ENCODE measurements at places on chromosomes 12 and 14. TPM values are rescaled to one million over a fixed set of nuclear protein-coding genes. Genes with fewer than 3 reads are reported as not detected.

PLEKHD1 gene
- total RNA-seq, result 0.05 TPM

TTC6 gene
- 0.45 TPM for total RNA-seq

GLIPR1L1 gene
- not detected for total RNA-seq

KRT73 gene
- not detected for total RNA-seq

PROX2 gene
- not detected for total RNA-seq

JKAMP gene
- total RNA-seq, result 60.4 TPM

KCNH3 gene
- total RNA-seq, result 2.2 TPM

TOMM20L gene
- total RNA-seq, result not detected

PPM1H gene
- total RNA-seq, result 6.2 TPM

PLEKHG7 gene
- not detected for total RNA-seq

UBC gene
- 1,470 TPM for total RNA-seq

CYP46A1 gene
- total RNA-seq, result 0.20 TPM

NUDT4 gene
- 32.8 TPM for total RNA-seq

CLEC9A gene
- total RNA-seq, result not detected

C1QL4 gene
- total RNA-seq, result 8.0 TPM

LMNTD1 gene
- not detected for total RNA-seq

TDRD9 gene
- total RNA-seq, result 0.30 TPM

TAS2R30 gene
- total RNA-seq, result not detected

FAM181A gene
- not detected for total RNA-seq

CFAP54 gene
- total RNA-seq, result 1.1 TPM

AJUBA gene
- total RNA-seq, result 31.9 TPM

GLT8D2 gene
- total RNA-seq, result 0.23 TPM

GZMH gene
- total RNA-seq, result not detected

ORAI1 gene
- total RNA-seq, result 34.6 TPM

ZDHHC22 gene
- total RNA-seq, result 0.29 TPM

LRTM2 gene
- not detected for total RNA-seq

DAO gene
- not detected for total RNA-seq

TCL1A gene
- not detected for total RNA-seq

TRMT61A gene
- 27.4 TPM for total RNA-seq

PSMC6 gene
- 80.0 TPM for total RNA-seq

SAMD15 gene
- total RNA-seq, result 1.4 TPM

STXBP6 gene
- total RNA-seq, result 2.7 TPM

AHNAK2 gene
- total RNA-seq, result 188 TPM

LRIG3 gene
- 5.1 TPM for total RNA-seq

GSG1 gene
- total RNA-seq, result 1.2 TPM

VWF gene
- total RNA-seq, result 0.15 TPM

KCNMB4 gene
- 0.35 TPM for total RNA-seq

JPH4 gene
- total RNA-seq, result 0.21 TPM

FAM90A1 gene
- total RNA-seq, result 0.16 TPM

ANKRD33 gene
- 0.08 TPM for total RNA-seq

GLIPR1 gene
- 28.5 TPM for total RNA-seq

KRT72 gene
- not detected for total RNA-seq

IRAK3 gene
- total RNA-seq, result 1.4 TPM

FGD4 gene
- total RNA-seq, result 20.6 TPM

STYX gene
- 6.8 TPM for total RNA-seq

ENTPD5 gene
- total RNA-seq, result 5.6 TPM

SLC35F4 gene
- total RNA-seq, result not detected

YY1 gene
- total RNA-seq, result 62.4 TPM

PPM1A gene
- total RNA-seq, result 34.1 TPM

OR6C65 gene
- not detected for total RNA-seq

Measured in A549 treated with AZD2906 at 1 μM for 4 hours (cell line).